ENCODE measurements at places on chromosomes 5 and 9.

DNA sequence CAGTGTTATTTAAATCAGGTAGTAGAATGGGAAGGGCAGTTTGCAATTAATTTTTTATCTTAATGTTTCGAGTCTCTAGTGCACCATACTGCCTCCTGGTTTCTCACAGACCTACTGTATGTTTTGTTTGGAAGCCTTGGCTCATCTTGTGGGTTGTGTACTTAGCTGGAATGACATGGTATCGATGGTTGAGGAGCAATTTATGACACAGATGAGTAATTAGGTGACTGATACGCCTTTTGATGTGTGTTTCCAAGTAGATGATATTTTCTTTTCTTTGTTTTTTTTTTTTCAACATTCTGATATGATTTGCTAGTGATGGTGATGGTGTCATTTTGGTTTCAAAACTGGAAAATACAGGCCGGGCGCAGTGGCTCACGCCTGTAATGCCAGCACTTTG is 16.1 kb downstream of the BASP1 start:
- no peak for DNase-seq

DNA sequence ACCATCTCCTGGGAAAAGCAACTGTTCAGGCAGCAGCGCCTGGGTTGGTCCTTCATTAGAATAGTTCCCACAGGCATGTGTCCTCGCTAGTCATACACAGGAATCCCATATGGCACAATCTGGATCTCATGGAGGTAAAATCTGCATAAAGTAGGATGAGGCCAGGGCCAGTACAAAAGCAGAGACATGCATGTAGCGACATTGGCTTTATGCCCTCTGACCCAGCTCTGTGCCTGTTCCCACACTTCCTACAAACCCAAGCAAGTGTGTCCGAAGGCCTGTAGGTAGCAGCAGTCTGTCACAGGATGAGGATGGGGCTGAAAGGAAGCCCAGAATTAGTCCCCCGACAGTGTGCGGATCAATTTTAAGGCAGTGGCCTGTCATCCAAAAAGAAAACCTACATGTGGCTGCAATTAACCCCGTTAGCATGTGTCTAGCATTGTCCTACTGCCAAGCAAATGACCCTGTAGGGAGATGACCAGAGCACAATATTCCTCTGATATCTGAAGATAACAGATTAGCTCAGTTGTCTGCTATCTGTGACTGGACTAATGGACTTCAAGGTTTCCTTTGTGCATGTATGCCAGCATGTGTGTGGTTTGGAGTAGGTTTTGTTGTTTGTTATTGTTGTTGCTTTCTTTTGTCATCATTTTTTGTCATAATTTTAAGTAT is 178.8 kb downstream of the TMEM161B start:
- DNase-seq: no peak

- no peak for DNase-seq
Observed at GRCh38 chr9:123438821-123439220, 82.8 kb downstream of the CRB2 start.

- peak; percentile 38 for DNase-seq
Observed at GRCh38 chr9:77375956-77376532, 198.7 kb downstream of the VPS13A start.

DNA sequence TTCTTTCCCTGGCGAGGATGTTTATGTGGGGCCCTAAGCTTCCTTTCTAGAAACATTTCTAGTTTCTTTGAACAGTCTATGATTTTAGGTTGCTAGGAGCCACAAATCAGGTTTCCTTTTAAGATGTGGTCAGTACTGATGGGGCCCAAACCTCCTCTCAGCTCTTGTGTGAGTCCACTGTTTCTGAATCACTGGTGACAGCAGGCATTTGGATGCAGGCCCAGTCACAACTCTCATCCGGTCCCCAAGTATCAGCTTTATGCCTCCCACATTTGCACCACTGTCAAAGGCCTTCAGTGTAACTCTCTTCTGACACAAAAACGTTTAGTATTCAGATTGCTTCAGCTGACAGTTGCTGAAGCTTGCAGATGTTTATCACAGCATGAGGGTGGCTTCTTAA is 7.8 kb downstream of the DMRT2 start:
- no peak for DNase-seq

DNA sequence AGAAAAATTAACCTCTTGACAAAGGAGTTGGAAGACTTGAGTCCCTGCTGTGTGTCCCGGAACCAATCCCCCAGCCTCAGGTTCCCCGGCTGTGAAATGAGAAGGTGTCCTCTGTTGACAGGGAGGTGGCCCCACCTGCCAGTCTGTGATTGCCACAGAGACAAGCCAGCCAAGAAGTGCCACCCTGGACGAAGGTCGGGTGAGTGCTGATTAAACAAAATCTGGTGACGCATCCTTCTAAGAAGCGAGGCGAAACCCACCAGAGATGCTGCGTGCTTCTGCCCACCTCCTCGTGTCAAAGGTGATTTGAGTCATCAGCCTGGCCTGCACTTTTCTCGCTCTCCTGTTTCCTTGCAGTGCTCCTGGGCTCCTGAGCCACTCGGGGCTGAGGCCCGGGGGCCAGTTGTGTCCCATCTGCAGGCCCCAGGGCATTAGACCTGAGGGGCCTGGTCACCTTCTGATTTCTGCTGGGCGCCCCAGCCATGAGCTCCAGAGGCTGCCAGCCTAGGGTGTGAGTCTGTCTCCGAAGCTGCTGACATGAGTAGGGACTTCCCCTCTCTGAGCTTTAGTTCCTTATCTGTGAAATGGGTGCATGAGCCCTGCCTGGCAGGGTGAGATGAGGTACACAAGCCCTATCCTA is 28.7 kb downstream of the NEK6 start:
- DNase-seq: peak; percentile 92

DNA sequence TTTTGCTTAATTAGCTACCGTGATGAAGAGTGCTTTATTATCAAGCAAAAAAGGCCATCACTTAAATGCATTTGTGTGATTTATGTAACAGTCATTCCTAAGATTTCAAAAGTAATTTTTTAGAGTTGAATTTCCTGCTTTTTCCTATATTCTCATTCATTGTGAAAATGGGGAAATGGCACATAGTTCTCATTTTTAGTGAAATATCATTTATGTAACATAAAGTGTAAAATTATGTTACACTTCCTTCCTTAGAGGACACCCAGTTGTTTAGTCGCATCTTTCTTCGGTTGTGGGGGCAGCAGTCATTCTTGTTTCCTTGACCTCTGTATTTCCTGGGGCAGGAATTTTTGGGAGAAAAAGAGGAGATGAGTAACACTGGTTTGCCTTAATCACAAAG is 142.8 kb downstream of the MAST4 start:
- no peak for DNase-seq

- no peak for DNase-seq
Observed at GRCh38 chr9:71746023-71746757, 22.1 kb downstream of the CEMIP2 start.

- peak; percentile 89 for DNase-seq
Observed at GRCh38 chr5:115169487-115170133, at the start of gene TRIM36. Gene TRIM36 (minus strand): TSS chr5:115169908. CDS start chr5:115169634, 274 bp downstream.

GRCh38 chr9:22073349-22073748 is 64.2 kb upstream of the CDKN2B start:
- DNase-seq: no peak

GRCh38 chr5:125298746-125299379 is 552.4 kb upstream of the ZNF608 start:
- peak; percentile 48 for DNase-seq

DNA sequence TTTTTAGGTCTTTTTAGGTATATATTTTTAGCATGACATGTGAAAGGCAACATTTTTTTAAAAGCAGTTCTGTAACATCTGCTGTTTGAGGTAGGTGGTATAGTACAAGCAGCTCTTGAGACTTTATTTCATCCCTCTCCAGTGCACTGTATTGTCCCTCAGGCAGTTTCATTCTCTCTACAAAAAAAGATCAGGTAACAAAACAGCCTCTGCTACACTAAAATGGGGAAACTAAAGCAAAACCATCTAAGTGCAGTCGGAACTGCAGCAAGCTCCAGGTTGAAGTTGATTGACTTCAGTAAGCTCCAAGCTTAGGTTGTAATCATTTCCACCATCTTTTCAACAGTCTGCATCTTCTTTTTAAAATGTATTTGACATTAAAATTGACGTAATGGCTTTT is 195.6 kb downstream of the DEPDC1B start:
- no peak for DNase-seq

- peak; percentile 67 for DNase-seq
Observed at GRCh38 chr9:37415011-37415719, 7.3 kb upstream of the GRHPR start.

- no peak for DNase-seq
Observed at GRCh38 chr9:98171176-98171925, 21.1 kb downstream of the CORO2A start.

DNA sequence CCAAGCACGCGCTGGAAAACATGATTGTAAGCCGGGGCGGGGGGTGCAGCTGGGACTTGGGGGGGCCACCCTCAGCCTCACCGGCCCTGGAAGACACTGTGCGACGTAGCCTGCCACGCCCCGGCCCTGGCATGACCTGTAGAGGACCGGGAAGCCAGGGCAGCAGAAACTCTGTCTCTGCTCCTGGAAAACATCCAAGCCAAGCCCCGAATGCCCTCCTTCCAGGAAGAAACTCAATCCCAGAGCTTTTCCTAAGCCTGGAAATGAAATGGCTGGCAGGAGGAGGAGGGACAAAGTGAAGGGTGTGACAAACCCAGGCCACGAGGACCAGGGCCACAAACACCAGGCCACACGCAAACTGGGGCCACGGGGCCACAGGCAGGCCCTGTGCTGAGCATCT is 55.4 kb downstream of the KCNT1 start:
- DNase-seq: no peak

DNA sequence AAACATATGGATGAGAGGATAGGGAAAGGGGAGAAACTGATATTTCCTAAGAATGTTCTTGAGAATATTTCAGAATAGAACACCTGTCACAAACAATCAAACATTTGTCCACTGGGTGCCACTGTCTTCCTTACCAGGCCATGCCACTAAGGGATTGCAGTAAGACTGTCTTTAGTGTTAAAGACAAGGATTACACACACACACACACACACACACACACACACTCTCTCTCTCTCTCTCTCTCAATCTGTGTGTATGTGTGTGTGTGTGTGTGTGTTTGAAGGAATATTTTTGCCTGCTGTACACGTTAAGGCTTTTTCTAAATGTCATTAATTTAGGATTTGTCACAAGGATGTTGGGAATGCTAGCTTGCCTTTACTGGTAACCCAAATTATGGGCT is 54.4 kb downstream of the CCDC192 start:
- peak; percentile 42 for DNase-seq

GRCh38 chr5:14035859-14036503 is 91.5 kb upstream of the DNAH5 start:
- peak; percentile 90 for DNase-seq

DNA sequence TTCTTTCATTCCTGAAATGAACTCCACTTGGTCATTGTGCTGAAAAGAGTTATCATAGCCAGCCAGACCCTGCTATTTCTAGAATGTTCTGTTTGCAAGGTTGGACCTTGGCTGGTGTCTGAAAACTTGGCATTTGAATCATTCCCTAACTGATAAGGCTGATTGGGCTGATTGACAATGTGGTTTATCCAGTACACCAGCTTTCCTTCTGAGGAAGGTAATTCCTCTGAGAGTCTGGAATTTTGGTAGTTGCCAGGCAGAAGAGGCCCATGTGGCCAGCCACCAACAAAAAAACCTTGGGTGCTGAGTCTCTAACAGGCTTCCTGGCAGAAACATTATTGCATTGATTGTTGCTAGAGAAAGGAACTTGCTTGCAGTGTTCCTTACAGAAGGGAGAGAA is 15.3 kb downstream of the SEC61B start:
- no peak for DNase-seq

GRCh38 chr9:93134015-93134739 is at the start of gene NINJ1:
Gene NINJ1 (minus strand): TSS chr9:93134251. CDS start chr9:93134217, 34 bp downstream.
- DNase-seq: peak; percentile 71

DNA sequence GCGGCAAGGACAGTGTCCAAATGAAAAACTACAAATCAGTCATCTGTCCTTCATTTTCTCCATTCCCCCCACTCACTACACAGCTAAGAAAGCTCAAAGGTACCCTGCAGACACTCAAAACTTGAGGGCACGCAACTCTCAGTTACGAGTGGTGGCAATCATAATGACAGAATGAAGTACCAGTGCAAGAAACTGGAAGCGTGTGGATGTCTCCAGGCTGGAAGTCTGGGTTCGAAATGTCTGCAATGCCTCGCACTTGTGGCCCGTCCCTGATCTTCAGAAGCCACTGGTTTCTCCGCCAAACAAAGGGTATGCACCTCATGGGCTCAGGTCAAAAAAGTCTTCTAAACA is 597 bp upstream of the CENPH start:
- no peak for DNase-seq

GRCh38 chr5:32278406-32278805 is 34.3 kb downstream of the MTMR12 start:
- DNase-seq: peak; percentile 93

GRCh38 chr5:174601946-174602345 is 122.4 kb upstream of the MSX2 start:
- DNase-seq: peak; percentile 31

DNA sequence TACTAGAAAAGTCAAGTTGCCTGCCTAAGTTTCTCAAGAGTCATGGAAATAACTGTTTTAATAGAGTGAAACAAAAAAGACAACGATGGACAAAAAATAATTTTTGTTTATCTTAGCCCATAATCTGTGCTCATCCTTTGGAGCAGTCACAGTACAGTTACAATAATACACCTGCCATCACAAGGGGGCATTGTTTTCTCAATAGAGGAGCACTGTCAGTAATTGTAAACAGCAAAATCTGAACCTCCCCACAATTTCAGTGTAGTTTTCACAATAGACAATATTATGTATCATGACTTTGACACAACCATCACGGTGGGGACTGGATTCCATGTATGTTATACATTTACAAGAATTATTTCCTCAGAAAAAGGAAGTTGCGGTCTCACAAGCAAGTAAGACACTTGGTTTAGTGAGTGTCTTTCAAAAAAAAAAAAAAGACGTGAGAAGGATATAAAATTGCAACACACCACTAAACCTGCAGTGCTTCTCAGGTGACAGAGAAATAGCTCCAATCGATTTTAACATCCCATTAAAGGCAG is 586.3 kb downstream of the PTPRD start:
- no peak for DNase-seq

GRCh38 chr5:162786234-162786633 is 651.2 kb upstream of the CCNG1 start:
- no peak for DNase-seq

GRCh38 chr9:123441769-123442168 is 85.8 kb downstream of the CRB2 start:
- DNase-seq: no peak

DNA sequence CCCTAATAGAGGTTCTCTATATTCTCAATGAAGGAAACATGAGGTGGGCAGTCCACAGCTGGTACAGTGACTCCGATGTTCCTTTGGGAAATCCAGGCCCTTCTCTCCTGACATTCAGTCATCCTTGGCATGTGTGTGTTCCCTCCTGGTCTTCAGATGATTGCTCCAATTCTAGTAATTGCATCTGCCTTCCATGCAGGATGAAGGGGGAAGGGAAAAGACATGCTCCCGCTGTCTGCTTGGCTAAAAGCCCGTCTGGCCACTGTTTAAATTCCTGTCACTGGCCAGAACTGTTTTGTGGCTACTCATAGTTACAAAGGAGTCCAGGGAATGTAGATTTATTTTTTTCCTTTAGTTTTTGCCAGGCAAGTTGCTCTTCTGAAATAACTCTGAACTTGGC is 65.0 kb downstream of the MAST4 start:
- peak; percentile 33 for DNase-seq

- DNase-seq: no peak
Observed at GRCh38 chr9:127293767-127294166, 29.2 kb downstream of the GARNL3 start.

- no peak for DNase-seq
Observed at GRCh38 chr5:85249204-85249603, 864.5 kb upstream of the EDIL3 start.

GRCh38 chr5:624951-625230 is 12.8 kb downstream of the CEP72 start:
- DNase-seq: no peak

- DNase-seq: no peak
Observed at GRCh38 chr9:4420351-4420750, 69.9 kb upstream of the SLC1A1 start.
